Psoas muscle (tissue), 8 donors: ENCODE measurements at places on chromosomes 16 and 17. TPM values are rescaled to one million over a fixed set of nuclear protein-coding genes. Genes with fewer than 3 reads are reported as not detected.

CACNG4 gene
- total RNA-seq: not detected

SCIMP gene
- 0.47 TPM for total RNA-seq

- no peak for DNase-seq
Observed at GRCh38 chr17:46802800-46803199, 15.7 kb downstream of the WNT3 start.

DNA sequence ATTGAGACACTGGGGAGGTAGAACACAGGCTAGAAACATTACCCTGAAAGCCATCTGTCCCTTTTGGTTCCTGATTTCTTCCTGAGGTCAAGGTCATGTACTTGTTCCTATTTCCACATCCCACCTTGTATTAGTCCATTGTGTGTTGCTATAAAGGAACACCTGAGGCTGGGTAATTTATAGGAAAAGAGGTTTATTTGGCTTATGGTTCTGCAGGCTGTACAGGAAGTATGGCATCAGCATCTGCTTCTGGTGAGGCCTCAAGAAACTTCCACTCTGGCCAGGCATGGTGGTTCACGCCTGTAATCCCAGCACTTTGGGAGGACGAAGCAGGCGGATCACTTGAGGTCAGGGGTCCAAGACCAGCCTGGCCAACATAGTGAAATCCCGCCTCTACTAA lies 7.4 kb upstream of the MED9 start:
- no peak for DNase-seq

GRCh38 chr16:7722761-7723160 lies 390.1 kb downstream of the RBFOX1 start:
- no peak for DNase-seq

GRCh38 chr17:73621685-73622084 lies 22.6 kb downstream of the SDK2 start:
- DNase-seq: no peak

GRCh38 chr16:85011846-85012284 lies 530 bp upstream of the ZDHHC7 start:
- no peak for DNase-seq

GRCh38 chr17:278055-278675 lies 74.4 kb downstream of the RPH3AL start:
- DNase-seq: no peak

DNA sequence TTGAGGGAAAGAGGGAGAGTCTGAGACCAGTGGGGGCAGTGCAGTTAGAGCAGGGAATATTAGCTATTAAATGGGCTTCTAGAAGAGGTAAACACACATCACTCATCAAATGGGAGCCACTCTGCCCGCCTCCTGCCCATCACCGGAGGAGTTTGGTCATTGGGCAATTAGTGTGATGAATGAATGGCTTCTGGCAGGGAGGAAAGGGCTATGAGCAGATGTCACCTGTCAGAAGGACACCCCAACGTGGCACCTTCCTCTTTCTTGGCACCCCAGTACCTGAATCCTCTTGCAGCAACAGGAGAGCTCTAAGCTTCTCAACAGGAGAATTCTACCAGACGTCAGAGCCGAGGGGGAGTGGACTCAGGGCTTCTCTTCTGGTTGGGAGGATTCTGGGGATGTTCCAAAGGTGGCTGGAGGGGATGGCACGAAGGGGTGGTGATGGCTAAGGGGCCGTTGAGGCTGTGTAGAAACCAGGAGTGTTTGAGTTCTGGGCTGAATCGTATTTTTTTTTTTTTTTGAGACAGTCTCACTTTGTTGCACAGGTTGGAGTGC lies 11.0 kb downstream of the C1QTNF1 start:
- DNase-seq: no peak

GRCh38 chr16:82160226-82160625 lies 9.8 kb downstream of the MPHOSPH6 start:
- no peak for DNase-seq
